Activated CD4-positive, CD25-positive, alpha-beta regulatory T cell treated with anti-CD3 and anti-CD28 coated beads, Interleukin-2, amount 50 U/mL, for 72 hours (primary cell): ENCODE measurements at places on chromosomes 12 and 14.

DNA sequence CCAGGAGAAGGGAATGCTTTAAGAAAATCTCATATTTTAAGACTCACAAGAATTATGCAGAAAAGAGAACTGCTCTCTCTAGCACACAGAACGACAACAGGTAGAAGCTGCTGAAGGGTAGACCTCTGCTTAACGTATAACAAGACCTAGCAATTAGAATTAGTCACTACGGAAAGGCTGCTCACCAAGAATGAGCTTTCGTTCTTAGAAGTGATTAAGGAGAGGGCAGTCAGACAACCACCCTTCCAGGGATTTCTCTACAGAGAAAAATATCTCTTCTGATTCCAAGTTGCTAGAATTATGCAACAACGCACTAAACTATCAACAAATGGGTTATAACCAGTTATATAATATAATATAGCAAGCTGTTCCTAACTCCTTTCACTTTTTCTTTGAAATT is 18.6 kb downstream of the LRIG3 start:
- DNase-seq: no peak

GRCh38 chr12:70549340-70550179 is 87.7 kb downstream of the PTPRB start:
- no peak for DNase-seq

DNA sequence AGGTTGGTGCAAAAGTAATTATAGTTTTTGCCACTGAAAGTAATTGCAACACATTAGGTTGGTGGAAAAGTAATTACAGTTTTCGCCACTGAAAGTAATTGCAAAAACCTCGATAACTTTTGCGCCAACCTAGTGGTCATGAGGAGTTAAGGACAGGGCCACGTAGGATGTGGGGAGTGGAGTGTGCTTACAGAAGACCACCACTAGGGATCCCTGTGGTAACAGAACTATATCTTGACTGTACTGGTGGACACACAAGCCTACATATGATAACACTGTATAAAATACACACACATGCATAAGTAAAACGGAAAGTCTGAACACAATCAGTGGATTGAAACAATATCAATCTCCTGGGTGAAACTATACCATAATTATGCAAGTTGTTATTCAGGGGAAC is 187.4 kb upstream of the ABCD2 start:
- DNase-seq: no peak

GRCh38 chr12:4214877-4215228 is 58.7 kb upstream of the CCND2 start:
- no peak for DNase-seq
